ENCODE measurements at places on chromosomes 1 and 21.

- no peak for DNase-seq
Observed at GRCh38 chr1:43766818-43767525, 59.6 kb downstream of the ST3GAL3 start.

- no peak for DNase-seq
Observed at GRCh38 chr1:54361342-54361741, 44.9 kb downstream of the SSBP3 start.

DNA sequence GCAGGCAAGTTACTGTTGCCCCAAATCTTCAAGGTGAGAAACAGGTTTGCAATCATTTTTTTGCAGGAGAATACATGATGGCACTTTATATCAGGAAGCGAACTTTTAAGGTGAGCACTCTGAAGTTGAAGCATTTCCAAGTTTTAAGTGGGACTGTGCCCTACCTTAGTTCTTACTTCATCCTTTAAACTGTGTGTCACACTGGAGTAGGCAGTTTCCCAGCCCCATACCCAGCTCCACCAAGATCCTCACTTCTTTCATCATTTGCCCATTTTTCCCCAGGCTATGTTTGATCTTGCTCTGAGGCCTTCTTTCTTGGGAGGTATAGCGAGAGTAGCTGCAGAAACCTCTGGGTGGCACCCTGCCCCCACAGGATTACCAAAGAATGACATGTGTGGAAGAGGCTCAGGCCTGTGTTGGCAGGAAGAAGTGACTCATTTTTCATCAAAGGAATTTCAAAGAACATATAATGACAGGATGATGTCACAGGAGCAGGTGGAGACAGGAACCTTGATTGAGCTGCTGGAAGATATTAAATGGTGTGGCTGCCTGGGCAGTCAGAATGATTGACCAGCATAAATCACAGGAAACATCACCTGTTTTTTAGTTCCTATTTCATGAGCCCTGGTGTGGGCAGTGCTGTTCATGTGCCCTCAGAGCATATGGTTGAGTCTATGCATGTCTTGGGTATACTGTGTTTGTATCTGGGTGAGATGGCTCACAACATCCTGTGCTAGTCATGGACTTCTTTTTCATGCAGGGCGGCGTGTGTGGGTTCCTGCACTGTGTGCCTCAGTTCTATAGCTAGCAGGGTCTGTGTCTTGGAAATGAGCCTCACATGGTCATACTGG, 20.8 kb upstream of the MACF1 start:
- peak; percentile 54 for DNase-seq

DNA sequence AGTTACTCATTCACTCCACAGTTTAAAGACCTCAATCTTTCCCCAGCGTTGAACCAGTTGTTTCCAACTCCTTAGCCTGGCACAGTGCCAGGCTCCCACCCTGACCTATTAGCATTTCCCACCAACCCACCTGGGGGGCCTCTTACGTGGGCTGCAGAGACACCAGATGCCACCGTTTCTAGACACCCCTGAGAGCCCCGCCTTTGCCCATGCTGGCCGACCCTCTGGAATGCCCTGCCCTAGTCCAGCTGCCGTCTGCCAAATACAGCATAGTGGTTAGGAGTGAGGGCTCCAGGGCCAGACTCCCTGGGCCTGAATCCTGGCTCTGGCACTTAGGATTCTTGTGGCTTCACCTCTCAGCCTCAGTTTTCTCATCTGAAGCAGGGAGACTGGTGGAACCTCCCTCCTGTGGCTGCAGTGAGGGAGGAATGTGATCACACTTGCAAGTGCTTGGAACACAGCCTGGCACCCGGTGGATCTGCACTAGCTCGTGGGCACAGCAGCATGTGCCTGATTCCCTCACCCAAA, 65.2 kb downstream of the TMCO4 start:
- DNase-seq: no peak

- DNase-seq: no peak
Observed at GRCh38 chr1:187878883-187879282, 1050.1 kb downstream of the PLA2G4A start.

DNA sequence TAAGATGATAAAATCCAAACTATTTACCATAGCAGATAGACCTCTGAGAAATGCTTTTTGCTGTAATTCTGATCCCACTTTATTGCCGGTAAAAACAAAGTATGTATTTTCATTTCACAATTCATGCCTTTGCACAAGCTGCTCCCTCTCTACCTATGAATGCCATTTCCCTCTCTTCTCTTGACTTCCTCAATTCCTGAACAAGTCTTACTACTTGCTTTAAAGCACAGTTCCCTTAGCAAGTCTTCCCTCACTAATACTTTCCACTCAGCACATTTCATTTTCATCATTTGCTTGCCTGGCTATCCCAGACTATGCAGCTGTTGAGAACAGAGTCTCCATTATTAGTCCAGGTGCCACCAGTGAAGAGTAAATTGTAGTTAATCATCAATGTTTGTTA, 13.8 kb downstream of the GPATCH2 start:
- DNase-seq: no peak

GRCh38 chr1:111489604-111490003, 13.8 kb downstream of the ADORA3 start:
- DNase-seq: no peak

- no peak for DNase-seq
Observed at GRCh38 chr1:218718206-218718605, 373.1 kb downstream of the TGFB2 start.

GRCh38 chr21:33109574-33110339, 39.8 kb downstream of the OLIG1 start:
- no peak for DNase-seq

DNA sequence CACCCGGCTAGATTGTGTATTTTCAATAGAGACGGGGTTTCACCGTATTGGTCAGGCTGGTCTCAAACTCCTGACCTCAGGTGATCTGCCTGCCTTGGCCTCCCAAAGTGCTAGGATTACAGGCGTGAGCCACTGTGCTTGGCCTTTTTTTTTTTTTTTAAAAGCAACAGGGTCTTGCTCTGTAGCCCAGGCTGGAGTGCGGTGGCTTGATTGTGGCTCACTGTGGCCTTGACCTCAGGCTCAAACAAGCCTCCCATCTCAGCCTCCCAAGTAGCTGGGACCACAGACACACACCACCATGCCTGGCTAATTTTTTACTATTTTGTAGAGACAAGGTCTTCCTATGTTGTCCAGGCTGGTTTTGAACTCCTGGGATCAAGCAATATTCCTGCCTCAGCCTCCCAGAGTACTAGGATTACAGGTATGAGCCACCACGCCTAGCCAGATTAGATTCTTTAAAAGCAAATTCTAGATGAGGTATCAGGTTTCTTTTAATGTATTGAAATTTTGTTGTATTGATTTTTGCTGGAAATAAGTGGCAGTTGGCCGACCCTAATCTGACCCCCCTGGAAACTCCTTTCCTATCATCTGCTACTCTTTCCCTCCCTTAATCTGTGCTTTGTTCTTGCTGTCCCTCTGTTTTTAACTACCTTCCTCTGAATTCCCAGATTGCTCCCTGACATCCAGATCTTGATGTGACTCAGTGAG, 26.6 kb downstream of the ZFYVE9 start:
- no peak for DNase-seq

DNA sequence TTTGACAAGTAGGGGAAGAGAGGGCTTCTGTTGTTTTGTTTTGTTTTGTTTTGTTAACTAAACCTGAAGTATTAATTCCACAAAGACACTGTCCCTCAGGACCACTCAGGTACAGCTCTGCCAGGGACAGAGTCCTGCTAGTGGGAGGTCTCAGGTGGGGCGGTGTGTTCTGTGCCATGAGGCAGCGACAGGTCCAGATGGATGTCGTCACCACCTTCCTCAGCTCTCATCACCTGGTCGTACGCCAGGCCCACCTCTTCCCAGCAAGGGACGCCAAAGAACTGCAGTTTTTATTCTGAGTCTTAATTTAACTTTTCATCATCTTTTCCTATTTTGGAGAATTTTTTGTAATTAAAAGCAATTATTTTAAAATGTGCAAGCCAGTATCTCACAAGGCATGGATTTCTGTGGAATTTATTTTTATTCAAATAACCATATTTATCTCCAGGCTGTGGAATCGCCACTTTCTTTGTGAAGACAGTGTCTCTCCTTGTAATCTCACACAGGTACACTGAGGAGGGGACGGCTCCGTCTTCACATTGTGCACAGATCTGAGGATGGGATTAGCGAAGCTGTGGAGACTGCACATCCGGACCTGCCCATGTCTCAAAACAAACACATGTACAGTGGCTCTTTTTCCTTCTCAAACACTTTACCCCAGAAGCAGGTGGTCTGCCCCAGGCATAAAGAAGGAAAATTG, 62.5 kb downstream of the POFUT2 start:
- DNase-seq: no peak

DNA sequence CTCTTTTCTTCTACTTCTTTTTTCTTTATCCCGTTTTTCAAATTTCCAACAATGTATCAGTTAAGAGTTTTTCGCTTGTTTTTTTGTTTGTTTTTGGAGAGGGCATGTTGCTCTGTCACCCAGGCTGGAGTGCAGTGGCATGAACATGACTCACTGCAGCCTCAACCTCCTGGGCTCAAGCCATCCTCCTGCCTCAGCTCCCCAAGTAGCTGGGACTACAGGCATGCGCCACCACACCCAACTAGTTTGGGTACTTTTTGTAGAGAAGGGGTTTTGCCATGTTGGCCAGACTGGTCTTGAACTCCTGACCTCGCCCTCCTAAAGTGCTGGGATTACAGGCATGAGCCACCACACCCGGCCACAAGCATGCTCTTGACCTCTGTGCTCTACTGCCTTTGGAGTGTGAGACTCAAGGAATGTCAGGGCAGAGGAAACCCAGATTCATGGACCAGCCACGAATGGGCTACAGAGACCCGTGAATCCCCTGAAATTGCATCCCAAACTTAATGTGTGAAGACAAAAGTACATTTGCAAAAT, 65.1 kb upstream of the HSD17B7 start:
- DNase-seq: no peak

DNA sequence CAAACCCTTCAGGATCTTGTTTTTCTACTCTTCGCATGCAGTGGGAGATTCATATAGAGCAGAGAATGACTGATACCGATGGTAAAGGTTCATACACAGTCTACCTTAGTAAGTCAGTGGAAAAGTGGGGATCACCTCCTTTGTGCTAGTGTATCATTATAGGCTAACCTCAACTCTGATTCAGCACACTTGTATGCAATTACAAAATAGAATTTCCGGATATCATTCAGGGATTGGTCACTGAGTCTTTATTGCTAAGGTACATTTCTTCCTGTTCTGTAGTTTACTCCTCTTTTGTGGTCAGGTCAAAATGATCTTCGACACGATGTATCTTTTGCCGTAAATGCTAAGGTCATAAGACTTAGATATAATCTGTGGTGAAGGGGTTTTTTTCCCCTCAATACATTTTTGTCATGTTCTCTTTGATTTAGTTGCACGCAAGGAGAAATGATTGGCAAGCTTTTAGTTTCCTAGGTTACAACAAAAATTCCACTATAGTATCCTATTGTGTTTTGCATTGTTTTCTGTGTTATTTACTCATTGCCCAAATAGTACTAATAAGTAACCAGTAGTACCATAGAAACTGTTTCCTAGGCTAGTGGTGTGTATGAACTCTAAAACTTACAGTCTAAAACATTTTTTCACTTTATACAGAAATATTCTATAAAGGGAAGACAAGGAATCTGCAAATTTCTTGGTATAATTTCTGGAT, 35.7 kb upstream of the PLA2G4A start:
- no peak for DNase-seq

- DNase-seq: no peak
Observed at GRCh38 chr1:6962478-6962995, 177.3 kb downstream of the CAMTA1 start.

DNA sequence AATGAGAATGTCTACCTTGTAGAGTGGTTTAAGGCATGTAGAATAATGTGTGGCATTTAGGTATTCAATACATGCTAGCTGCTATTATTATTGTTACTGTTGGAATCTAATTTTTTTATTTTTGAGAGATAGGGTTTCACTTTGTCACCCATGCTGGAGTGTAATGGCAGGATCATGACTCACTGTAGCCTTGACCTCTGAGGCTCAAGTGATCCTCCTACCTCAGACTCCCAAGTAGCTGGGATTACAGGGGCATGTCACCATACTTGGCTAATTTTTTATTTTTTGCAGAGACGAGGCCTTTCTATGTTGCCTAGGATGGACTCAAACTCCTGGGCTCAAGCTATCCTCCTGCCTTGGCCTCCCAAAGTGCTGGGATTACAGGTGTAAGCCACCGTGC, 61.9 kb downstream of the EPB41 start:
- no peak for DNase-seq

- DNase-seq: no peak
Observed at GRCh38 chr1:108961752-108962486, 1.4 kb downstream of the CLCC1 start.

DNA sequence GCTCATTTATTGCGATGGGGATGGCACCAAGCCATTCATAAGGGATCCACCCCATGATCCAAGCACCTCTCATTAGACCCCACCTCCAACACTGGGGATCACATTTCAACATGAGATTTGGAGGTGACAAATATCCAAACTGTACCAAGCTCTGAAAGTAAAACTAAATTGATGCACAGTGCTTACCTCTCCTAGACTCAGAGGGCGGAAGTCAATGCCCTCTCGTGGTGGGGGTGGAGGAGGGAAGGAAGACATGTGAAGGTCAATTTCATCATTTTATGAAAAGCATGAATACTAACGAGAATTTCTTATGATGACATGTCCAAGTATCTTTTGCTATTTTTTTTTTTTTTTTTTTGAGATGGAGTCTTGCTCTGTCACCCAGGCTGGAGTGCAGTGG, 120.0 kb downstream of the PGBD5 start:
- no peak for DNase-seq

DNA sequence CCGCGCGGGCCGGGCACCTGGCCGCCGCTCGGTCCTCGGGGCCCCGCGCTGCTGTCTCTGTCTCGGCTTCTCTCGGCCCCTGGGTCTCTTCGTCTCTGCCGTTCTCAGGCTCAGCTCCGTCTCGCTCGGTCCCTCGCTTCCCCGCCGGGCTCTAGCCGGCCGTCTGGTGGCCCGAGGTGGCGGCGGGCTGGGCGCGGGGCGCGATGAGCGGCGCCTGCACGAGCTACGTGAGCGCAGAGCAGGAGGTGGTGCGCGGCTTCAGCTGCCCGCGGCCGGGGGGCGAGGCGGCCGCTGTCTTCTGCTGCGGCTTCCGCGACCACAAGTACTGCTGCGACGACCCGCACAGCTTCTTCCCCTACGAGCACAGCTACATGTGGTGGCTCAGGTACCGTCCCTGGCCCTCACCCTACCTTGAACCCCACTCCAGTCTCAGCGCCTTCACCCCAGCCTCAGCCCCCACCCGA, 355 bp downstream of the SHISAL2A start:
- DNase-seq: peak; percentile 49

GRCh38 chr1:160578175-160578524, 1.1 kb downstream of the CD84 start:
- no peak for DNase-seq

DNA sequence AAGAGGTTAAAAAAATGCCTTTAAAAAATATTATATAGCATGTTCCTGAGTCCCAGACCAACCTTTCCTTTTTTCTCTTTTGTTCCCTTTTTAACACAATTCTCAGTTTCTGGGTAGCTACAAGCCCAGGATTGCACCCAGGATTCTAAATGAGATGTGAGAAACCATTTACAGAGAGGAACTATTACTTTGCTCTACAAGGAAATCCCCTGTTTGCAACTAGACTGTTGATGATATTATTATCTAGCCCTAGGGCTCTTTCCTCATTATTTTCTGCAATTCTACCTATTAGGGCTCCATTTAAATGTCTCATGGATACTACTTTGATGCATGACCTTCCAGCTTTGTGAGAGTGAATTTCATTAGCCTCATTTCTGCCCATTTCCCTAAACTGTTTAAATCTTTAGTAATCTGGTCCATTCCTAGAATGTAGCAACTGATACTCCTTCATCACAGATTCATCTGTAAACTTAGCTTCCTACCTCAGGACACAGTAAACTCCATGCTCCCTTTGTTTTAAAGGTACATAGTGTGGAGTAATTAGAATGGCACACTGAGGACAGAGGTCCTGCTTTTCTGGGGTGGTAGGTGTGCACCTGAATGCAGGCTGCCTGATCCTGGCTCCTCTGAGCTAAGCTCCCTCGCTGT, 7.1 kb upstream of the KIF14 start:
- no peak for DNase-seq

Measured in COR-L47 (cell line).